ENCODE measurements at places on chromosomes 7 and 10.

GRCh38 chr10:131226446-131227162 is 84.9 kb downstream of the TCERG1L start:
- DNase-seq, result no peak

GRCh38 chr10:24722676-24723385 is 856 bp downstream of the ARHGAP21 start:
- peak; percentile 52 for DNase-seq

- no peak for DNase-seq
These were observed 67.8 kb upstream of the ATP6V0A4 start for GRCh38 chr7:138865843-138866242.

DNA sequence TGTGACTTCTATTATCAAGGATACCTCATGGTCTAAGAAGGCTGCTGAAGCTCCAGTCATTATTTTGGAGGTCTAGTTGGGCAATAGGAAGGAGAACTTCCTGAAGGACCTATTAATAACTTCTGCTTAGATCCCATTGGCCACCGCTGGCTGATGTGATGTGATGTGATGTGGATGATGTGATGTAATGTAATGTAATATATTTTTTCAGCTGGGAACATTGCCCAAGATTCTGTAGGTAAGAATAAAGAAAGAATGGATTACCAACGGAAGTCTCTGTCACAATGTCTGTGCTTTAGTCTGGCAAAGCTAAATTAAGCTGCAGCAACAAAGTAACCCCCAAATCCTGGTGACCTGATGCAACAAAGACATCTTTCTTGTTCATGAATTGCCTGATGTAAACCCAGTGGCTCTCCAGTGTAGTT is 233.7 kb downstream of the PTEN start:
- no peak for DNase-seq

DNA sequence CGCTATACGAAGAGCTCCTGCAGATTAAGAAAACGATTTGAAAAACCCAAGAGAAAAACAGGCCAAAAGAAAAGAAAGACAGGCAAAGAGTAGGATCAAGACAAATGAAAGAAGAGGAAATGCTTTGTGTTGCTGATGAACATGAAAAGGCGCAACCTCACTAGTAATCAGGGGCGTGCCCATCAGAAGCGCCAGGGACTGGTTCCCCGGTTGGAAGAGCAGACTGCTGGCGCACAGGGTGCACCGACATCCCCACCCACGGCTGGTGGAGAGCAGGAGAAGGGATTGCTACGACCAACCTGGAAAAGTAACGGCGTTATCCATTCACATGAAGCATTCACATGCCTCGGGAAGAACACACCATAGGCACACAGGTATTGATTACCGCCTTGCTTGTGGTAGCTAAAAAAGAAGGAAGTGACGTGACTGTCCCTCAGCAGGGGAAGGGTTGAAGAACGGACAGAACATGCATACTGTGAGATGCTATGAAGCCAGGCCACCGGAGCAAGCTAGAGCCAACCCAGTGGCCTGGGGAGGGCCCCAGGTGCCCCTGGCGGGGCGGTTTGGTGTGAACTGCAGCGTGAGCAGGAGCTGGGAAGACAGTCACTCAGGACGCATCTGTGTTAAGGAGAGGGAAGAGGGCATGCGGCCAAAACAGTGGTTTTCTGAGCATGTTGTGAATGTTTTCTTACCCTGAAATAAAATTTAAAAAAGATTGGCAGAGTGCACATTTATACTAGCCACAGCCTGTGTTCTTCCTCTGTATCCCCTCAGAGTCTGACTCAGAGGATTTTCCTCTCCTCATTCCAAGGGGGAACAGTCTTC is 18.3 kb downstream of the AGAP3 start:
- DNase-seq, result no peak

GRCh38 chr7:21690705-21691104 is 147.9 kb downstream of the DNAH11 start:
- DNase-seq, result no peak

GRCh38 chr10:6356280-6356793 is 153.6 kb downstream of the PFKFB3 start:
- no peak for DNase-seq

GRCh38 chr10:79336739-79337138 is 10.5 kb upstream of the PPIF start:
- no peak for DNase-seq

DNA sequence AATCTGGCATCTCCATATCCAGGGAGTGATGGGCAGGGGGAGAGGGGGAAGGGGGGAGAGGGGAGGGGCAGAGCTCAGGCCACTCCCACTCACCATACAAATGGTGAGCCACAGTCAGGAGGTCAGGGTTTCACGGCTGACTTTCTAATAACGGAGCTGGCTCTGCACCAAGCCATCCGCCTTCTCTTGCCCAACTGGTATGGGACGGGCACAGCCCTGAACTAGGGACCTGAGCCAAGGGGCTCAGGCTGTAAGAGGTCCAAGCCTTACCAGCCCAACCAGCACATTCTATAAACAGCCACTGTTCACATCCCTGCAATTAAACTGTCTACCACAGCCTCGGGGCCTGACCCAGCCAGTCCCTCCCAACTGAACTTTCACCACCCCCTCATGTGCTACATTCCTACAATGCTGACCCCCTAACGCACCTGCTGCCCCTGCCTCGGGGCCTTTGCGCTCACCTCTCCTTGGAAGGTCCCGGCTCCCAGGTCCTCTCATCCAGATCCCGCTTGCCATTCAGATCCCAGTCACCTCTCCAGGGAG is 32.5 kb downstream of the RGS10 start:
- no peak for DNase-seq

DNA sequence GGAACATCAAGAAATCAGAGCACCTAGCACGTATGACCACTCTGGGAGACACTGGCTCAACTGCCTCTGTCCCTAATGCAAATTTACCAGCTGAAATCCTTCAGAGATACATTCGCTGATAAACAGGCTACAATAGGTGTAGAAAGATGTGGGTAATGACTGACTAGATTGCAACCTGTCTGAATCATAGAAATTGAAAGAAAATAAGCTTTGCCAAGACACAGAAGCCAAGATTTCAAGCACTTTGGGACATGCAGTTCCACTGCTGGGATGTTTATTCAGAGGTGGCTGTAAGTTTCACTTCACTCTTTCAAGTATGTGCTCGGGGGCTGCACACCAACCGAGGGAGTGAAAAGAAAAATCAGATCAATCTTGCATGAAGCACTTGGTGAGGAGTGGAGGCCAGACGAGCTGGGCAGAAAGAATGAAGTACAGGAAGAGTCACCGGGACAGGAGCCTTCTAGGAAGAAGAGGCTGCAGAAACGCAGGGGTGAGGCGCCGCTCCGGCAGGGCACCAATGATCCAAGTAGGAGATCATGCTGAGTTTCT is 276.7 kb downstream of the PARD3 start:
- DNase-seq, result no peak

DNA sequence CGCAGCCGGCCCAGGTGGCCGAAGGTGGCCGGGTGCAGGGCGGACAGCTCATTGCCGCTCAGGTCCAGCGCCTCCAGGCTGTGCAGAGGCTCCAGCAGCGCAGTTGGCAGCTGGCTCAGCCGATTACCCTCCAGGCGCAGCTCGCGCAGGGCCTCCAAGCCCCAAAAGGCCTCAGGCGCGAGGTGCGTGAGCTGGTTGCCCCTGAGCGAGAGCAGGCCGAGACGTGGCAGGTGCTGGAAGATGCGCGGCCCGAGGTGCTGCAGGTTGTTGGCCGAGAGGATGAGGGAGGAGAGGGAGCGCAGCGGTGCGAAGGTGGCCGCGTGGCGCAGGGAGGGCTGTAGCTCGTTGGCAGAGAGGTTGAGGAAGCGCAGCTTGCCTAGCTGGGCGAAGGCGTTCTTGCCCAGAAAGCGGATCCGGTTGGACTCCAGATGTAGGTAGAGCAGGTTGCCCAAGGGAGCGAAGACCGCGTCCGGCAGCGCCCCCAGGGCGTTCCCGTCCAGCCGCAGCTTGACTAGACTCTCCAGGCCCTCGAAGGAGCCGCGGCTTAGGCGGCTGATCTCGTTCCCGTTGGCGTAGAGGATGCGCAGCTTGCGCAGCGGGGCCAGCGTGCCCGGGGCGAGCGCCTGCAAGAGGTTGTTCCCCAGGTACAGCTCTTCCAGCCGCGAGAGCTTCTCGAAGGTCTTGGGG is 923 bp downstream of the TRIL start:
- DNase-seq, result no peak

GRCh38 chr7:6480323-6480660 is 32.5 kb upstream of the DAGLB start:
- no peak for DNase-seq

DNA sequence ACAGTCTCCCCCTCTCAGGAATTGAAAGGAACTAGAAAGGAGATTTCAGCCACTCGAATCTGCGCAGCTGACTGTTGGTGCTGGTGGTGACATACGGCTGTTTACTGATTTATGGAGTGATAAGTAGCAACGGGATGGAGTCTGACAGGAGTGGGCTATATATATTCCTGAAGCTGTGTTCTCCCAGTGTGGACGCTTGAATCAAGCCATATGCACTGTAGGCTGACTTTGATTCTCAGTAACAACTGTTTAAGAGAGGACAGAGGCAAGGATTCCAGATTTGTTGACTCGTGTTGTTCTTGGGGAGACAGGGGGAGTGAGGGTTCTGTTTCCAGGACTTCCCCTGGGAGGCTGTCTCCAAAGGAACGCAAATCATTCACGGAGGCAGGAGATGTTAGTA is 260.1 kb upstream of the AUTS2 start:
- no peak for DNase-seq

DNA sequence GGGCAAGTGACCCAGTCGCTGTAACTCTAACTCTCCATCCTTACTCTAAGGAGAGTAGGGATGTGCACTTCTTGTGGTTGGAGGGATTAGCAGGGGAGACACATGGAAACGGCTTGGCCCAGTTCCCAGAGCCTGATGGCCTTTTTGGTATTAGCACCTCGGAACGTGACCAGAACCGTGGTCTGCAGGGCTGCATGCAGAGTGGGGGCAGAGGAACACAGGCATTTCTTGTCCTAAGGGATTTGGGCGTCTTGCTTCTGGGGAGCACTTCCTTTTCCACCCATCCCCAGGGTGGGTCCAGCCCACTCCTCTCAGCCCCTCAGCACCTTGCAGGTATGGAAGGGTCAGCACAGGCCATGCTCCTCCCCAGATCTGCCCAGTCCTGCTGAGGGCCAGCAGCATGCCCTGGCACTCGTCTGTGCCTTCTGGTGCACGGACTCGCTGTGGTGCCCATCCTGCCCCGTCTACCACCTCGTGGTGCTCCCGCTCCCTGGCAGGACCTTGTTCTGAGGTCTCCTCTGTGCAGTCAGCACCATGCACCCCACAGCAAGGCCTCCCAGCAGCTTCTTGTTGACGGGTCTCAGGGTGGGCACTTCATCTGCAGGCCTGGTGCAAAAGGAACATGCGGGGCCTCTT is 109.6 kb downstream of the ACTR3B start:
- no peak for DNase-seq

DNA sequence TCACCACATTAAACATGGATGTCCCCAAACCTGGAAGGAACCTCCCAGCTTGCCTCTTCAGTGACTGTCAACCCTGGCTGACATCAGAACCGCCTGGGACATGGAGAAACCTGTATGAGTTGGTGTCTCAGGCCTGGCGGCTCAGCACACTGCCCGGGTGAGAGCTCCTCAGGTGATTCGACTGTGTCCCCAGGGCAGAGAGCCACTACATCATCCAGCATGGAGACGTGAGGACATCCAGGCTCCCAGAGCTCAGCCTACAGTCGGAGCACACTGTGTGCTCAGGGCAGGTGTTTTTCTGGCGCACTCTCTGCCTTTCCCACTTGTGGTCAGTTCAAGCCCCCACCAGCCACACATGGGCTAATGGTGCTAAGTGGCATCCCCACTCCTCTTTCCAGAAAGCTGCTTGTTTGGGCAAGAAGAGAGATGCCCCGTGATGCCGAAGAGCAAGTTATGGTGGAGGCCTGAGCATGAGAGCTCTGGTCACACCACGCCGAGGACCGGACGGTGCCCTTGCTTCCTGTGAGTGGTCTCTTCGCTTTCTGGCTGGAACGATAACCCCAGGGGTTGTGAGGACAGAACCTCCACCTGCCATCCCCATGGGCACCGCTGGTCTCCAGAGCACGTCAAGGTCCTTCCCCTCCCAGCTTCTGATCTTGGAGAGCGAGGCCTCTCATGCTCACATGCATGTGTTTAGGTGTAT is 38.5 kb downstream of the AMZ1 start:
- no peak for DNase-seq

DNA sequence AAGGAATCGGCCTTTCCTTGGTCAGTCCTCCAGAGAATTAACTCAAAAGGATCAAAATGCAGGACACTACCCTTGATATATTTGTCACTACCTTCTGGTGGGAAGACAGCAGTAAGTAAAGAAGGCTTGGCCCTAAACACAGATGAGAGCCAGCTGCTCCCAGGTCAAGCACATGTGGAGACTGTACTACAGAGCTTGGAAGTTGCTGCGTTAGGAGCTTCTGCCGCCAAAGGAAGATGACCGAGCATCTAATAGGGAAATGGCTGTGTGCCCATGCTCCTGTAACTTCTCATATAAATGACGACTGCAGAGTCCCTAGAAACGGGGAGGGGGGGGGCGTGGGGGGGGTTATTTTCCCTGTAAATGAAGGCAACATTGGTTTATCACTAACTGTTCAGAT is 59.0 kb downstream of the PODXL start:
- DNase-seq, result no peak

DNA sequence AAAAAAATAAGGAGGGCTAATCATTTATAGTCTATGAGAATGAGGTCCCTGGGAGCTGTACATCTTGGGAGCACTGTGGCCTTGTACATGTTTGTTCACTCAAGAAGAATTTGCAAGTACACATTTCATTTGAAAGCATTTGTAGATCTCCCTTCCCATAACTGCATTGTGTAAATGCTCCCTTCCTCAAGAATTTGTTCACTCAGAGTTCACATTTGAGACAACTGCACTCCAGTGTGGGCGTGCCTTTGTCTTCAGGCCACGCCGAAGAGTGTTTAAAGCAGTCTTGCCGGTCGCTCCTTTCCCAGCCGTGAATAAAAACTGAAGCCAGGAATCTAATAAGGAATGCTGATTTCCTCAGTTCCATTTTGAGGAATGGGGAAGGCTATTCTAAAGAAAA is 291.1 kb upstream of the LYZL1 start:
- DNase-seq, result no peak

- no peak for DNase-seq
These were observed 83.6 kb downstream of the CFAP58 start for GRCh38 chr10:104437226-104437625.

DNA sequence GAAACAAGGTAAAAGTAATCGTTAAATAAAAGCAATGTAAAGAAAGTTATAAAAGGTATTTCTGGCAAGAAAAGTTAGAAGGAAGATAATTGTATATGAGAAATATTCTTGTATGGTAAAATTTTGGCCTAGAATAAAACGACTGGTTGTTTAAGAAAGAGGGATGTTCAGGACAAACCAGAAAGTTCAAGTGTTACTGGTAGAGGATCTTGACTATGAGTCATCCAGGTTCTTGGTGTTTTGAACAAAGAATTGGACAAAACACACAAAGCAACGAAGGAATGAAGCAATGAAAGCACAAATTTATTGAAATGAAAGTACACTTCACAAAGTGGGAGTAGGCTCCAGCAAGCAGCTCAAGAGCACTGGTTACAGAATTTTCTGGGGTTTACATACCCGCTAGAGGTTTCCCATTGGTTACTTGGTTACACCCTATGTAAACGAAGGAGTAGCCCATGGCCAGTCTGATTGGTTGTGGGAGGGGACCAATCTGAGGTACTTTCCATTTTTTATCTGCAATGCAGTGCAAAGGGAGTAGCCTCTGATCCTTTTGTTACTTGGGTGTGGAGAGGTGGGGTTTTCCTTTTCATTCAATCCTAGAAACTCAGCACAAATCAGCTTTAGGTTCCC is 22.4 kb upstream of the GARS1 start:
- no peak for DNase-seq

GRCh38 chr10:13439313-13440184 is 89.3 kb downstream of the BEND7 start:
- DNase-seq, result no peak

- DNase-seq, result peak; percentile 59
These were observed 13.2 kb upstream of the TRA2A start for GRCh38 chr7:23544913-23545354.

- no peak for DNase-seq
These were observed 29.0 kb downstream of the DENND2A start for GRCh38 chr7:140611641-140612040.
